ENCODE measurements at places on chromosomes 3 and 15.

- DNase-seq = no peak
These were observed 21.3 kb upstream of the NUDT16 start for GRCh38 chr3:131360191-131360755.

DNA sequence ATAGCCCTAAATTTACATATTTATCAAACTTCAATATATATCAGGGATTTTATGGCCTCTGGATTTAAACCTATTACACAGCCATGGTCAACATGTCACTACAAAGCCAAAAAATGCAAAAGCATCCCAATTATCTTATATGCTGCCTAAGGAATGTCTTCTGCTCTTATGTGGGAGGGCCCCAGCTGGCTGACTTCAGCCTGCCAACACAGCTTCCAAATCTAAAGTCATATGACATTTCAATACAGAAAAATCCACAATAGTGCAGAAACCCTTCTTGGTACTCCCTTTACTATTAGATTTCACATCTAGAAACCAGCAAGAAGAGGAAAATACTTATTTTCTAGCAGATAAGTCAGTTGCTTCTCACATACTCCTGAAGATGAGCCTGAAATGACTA, 6.4 kb downstream of the PFN2 start:
- DNase-seq = no peak

DNA sequence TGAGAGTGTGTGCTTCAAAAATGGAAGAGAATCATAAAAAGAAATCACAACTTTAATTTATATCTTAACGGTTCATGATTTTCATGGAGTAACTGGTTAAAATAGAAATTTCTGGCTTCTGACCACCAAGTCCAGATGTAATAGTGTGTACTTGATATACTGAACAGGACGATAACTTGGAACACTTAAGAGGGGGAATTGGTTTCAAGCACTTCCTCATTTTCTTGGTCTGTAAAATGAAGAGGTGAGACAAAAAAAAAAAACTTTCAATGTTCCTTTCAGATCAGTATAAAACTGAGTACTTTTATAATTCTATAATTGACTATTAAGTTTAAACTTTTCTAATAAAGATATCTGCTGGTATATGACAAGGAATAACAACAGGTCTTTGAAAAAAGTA, 64.0 kb upstream of the TRA2B start:
- DNase-seq = no peak

DNA sequence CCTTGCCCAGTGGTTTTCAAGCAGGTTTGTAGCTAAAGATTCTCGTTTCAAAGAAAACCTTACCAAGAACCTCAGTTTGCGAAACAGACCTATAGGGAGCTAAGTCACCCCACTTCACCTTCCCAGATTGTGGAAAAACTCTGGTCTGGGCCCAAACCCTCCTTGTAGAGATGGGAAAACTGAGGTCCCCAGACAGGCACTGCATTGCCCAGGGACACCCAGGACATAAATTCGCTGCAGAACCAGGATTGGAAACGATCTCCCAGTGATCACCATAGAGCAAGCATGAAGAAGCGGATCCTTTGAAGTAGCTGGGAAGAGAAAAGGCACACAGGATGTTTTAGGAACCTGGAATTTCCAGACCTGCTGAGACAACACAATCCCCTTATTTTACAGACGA, 85.6 kb upstream of the PIAS1 start:
- DNase-seq = no peak

DNA sequence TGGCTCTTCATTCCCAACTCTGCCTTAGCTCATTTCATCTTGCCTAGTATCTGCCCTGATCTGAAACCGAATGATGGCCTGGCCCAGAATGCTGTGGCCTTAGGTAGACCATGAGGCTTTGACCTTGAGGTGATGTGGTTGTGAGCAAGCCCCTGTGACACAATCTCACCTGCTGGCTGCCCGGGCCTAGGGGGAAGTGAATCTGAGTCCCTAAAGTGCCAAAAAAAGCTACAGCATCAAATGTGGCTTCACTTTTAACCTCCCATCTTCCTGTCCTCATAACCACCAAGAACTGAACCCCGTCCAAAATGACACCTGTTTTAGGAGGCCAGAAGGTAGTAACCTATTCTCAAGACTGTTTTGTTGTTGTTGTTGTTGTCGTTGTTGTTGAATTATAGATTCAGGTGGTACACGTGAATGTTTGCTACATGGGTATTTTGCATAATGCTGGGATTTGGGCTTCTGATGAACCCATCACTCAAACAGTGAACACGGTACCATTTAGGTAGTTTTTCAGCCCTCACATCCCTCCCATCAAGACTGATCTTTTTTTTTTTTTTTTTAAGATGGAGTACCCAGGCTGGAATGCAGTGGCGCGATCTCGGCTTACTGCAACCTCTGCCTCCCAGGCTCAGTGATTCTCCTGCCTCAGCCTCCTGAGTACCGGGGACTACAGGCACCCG, 54.6 kb downstream of the MCCC1 start:
- DNase-seq = no peak

GRCh38 chr3:156431334-156432124, 123.4 kb downstream of the SSR3 start:
- no peak for DNase-seq

DNA sequence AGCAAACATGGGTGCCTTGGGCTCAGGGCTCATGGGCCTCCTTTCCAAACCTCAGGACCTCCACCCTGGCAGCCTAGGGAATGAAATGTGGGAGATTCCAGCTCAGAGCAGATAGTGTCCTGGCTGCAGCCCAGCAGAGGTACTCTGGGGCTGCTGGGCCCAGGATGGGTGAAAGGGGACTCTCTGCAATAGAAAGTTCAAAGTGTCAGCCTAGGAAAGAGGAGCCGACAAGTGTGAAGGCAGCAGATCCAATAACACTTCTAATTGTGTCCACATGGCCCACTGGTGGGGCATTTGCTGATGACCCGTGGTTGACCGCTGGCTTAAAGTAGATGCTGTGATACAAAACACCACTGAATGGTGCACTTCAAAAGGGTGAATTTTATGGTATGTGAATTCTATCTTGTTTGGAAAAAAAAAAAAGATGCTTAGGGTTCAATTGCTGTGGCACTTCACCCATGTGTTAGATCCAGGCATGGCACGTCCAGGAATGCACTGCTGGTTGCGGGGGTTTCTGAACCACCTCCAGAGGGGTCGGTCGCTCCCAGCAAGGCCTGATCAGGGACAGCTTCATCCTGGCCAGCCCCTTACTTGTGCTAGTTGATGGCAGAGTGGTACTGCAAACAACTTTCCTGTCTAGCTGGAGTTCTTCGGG, 20.9 kb downstream of the AMOTL2 start:
- no peak for DNase-seq

- DNase-seq = no peak
These were observed 35.7 kb downstream of the SACM1L start for GRCh38 chr3:45724911-45725310.

DNA sequence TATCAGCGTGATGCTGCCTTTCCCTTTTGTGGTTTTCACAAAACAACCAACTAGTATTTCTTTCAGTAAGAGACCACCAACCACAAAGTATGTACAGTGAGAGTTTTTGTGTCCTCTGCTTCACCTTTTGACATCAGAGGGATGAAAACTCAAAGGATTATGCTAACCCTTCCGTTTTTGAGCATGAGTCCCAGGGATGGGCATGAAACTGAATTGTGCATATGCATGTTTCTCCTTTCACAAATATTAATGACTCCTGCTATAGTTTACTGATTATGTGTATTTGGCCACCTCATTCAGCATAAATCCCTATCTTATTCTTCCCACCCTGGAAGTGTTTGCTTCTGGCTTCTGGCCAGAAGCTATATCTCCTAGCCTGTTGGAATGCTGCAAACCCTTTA, 59.2 kb downstream of the RSRC1 start:
- DNase-seq = no peak

GRCh38 chr15:65377105-65377975, 462 bp downstream of the IGDCC3 start:
- DNase-seq = no peak

- DNase-seq = no peak
These were observed 175.8 kb downstream of the THSD4 start for GRCh38 chr15:71290881-71291635.

GRCh38 chr3:139302084-139302800, 41.6 kb upstream of the MRPS22 start:
- DNase-seq = no peak

DNA sequence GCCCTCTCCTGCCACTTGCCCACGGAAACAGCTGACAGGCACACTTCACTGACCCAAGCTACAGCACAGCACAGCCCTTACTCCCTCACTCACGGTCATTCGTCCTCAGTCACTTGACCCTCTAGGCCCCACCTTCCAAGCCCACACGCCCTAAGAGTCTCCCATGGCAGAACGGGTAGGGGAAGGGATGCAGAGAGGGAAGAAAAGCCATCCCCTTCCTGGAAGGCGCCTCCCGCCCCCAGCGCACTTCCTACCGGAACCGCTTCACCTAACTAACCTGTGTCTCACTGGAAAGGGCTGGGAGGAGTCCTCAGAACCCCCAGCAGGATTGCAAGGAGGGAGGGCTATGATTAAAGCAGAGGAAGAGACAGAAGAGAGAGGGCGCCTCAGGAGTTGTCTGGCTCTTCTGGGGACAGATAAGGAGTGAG, 22.9 kb downstream of the EPHB3 start:
- DNase-seq = no peak

- no peak for DNase-seq
These were observed 160.6 kb upstream of the ICE2 start for GRCh38 chr15:60639502-60639901.

GRCh38 chr3:36380221-36381031, at the start of gene STAC:
Gene STAC, plus strand, starts transcription at chr3:36380504. Its CDS starts 140 bp downstream, at chr3:36380644.
- no peak for DNase-seq
